Stimulated activated CD4-positive, alpha-beta T cell treated with anti-CD3 and anti-CD28 coated beads, Interleukin-1b, Interleukin-23, amount 100 ng/mL, for 4 hours (primary cell): ENCODE measurements at places on chromosomes 1 and 21.

- DNase-seq, result no peak
These were observed 11.7 kb upstream of the IFNLR1 start for GRCh38 chr1:24198766-24199165.

DNA sequence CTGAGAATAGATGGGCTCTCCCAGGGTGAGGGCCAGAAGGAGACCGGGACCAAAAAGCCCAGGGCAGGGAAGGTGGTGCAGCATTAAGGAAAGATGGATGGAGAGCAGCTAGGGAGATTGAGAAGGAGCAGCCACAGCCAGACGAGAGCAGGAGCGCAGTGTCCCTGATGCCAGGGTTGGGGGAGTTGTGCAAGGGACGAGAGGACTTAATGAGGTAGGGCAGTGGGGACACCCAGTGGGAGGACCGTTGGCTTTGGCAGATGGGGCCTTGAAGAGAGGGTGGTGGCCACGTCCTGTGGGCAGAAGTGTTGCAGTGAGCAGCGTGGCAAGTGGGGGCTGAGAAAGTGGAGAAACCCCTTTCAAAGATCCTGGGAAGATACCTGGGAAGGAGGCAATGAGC lies 38.0 kb upstream of the KDM4A start:
- no peak for DNase-seq

DNA sequence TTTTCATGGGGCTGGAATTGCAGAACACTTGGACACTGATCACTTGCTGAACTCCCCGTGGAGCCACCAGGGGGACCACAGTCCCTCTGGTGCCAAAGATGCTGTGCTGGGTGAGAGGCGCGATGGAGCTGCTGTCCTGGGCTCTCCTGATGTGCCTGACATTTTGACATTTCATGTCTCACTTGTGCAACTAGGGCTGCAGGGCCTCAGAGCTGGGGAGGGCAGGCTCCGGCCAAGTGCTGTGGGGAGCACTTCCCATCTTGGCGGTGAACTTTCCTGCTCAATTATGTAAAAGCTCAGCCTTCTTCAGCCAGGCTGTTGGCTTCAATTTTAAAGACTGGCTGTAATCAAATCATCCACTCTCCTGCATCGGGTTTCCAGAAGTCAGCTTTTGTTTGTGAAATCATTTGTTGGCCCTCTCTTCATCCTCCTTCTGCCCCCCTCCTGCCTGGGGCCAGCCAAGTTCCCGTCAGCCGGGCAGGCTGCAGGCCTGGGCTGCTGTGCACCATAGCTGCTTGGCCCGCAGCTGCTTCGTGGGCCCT lies 36.8 kb downstream of the KCNAB2 start:
- no peak for DNase-seq

DNA sequence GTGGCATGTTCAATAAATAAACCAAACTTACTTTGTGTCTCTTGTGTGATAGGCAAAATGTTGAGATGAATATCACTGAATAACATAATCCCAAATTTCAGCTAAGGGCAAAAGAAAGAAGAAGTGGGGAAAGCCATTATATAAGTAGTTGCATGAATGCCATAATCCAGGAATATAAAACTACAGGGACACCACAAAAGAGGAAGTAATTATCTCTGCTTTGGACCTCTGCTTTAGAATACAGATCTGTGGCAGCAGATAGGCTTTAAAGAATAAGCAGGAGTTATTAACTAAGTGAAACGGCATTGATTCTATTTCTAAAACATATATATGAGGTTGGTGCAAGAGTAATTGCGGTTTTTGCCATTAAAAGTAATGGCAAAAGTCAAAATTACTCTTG lies 288.5 kb upstream of the SNX7 start:
- no peak for DNase-seq

- no peak for DNase-seq
These were observed 9.2 kb downstream of the S100A10 start for GRCh38 chr1:151984313-151984956.

DNA sequence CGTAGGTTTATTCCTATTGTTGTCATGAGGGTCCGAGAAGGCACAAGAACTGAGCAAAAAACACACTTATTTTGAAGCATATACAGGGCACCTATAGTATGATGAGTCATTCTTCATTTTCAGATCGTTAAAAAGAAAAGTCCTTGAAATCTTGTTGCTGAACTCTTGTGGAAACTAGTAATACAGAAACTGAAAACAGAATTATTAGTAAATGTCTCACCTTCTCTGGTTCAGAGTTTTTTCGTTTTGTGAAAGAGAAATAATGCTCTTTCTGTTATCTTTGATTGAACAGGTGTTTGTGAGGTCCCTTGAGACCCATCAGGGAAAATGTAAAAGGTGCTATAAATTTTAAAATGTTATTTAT lies 102.0 kb upstream of the COA6 start:
- no peak for DNase-seq

DNA sequence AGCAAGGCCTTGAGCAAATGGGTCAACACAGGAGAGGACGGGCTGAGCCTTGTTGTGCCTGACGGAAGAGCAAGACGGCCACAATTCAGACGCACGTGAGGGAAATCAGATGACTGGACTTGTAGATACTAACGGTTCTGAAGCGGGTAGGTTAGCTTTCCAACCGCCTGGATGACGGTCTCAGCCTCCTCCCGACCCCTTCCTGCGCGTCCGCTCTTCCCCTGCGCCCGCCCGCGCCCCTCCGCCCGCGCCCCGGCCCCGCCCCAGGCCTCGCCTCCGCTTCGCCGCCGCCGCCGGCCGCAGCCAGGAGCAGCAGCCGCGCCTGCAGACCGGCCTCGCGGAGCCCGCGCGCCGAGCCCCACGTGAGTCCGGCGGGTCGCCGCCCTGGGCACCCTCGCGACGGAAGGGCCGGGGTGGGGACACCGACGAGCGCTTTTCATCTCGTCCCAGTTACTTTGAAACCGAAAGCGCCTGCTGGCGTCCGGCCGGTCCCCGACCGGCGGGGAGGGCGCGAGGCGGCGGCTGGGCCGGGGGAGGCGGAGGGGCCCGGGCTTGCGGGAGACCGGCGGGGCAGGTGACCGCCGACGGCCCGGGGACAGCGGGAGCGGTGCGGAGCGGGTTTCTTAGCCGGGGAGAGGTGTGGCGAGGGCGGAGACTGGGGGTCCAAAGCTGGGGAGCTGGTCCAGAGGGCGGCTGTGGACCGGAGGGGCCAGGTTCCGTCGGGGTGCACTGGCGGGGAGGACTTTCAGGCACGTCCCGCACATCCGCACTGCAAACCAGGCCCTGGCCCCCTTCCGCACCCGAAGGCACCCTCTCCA lies at the start of gene TRAF5:
TRAF5 (plus strand) TSS at position 306 of the 818 bp plus-strand sequence. CDS start 26,407 bp downstream, outside the sequence.
- DNase-seq, result peak; percentile 37

GRCh38 chr21:46025113-46025770 lies 43.7 kb downstream of the COL6A1 start:
- DNase-seq, result no peak

DNA sequence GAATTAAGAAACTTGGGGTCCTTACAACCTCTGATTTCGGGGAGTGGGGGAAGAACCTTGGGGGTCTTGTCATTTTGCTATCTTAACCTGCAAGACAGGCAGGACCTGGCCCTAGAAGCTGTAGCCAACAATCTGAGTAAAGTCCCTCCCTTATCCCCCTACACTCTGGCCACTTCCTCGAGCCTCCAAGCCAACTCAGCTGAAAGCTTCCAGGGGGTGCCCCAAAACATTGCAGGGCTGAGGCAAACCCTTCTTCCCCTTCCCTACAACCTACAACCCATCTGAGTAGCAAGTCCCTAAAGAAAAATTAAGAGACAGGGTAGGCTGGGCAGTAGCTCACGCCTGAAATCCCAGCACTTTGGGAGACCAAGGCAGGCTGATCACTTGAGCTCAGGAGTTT lies 5.0 kb downstream of the CERS2 start:
- DNase-seq, result no peak

DNA sequence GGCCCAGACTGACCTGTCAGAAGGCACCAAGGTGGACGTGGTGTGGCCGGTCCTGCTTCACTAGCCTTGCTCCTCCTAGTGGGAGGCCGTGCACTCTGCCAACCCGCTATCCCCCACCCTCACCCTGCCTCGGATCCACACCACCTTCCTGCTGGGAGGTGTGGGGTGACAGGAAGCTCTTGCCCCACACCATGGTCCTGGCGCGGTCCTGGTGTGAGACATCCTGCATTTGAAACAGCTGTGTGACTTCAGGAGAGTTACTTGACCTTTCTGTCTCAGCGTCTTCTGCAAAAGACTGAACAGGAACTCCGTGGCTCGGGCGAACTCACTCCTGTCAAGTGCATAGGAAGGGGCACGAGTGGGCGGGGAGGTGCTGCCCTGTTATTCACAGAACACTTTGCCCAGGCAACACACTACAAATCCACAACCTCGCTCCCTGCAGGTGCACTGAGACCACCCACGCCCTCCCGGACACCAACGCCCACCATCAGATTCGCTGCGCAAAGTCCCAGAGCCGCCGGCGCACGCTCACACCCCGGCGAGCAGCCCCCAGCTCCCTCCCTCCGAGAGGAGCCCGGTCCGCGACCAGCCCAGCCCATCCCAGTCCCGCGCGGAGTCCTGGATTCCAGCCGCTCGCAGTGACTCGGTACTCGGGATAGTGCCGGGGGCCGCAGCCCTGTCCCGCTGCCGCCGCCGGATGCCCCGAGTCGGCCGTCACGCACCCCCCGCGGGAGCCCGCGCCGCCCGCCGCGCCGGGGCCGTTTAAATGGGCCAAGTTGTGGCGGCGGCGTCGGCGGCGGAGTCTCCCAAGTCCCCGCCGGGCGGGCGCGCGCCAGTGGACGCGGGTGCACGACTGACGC lies at the start of gene SAMD11:
SAMD11 (plus strand) TSS at position 793 of the 860 bp plus-strand sequence. CDS start 509 bp downstream, outside the sequence.
- DNase-seq, result peak; percentile 43

DNA sequence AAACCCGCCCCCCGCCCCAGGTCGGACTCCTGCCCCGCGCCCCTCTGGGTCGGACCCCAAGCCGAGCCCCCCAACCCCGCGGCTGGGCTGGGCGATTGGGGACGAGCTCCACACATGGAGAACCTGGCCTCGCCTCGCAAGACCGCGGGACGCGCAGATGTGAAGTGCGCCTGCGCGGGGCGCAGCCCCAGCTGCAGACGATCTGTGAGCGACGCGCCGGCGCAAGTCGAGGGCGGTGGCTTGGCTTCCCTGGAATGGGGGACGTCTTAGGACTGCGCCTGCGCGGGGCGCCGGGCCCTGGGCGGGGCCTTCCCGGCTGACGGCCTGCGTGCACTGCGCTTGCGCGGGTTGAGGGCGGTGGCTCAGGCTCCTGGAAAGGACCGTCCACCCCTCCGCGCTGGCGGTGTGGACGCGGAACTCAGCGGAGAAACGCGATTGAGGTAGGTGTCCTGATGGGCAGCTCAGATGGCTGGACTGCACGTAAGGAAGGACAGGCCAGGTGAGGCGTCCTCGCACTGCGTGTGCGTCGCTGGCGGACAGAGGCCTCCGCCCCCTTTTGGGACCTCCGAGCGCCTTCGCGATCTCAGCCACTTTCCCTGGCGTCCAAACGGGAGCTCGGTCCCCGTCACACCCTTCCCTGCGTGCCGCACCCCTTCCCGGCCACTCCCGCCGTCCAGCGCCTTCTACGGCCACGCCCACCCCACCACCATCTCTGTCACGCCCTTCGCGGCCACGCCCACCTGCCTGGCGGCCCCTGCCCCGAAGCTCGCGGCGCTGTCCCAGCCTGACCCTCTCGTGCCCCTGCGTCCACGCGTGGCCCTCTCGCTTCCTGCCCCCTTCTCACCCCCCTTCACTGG lies at the start of gene PRMT2:
PRMT2 (plus strand) TSS at position 351 of the 857 bp plus-strand sequence. CDS start 1,278 bp downstream, outside the sequence.
- peak; percentile 98 for DNase-seq

GRCh38 chr1:245067257-245067656 lies 87.5 kb upstream of the KIF26B start:
- DNase-seq, result no peak

- DNase-seq, result no peak
These were observed 55.6 kb downstream of the DDR2 start for GRCh38 chr1:162687870-162688269.

GRCh38 chr1:106055855-106056254 lies 1000.6 kb upstream of the PRMT6 start:
- DNase-seq, result no peak

DNA sequence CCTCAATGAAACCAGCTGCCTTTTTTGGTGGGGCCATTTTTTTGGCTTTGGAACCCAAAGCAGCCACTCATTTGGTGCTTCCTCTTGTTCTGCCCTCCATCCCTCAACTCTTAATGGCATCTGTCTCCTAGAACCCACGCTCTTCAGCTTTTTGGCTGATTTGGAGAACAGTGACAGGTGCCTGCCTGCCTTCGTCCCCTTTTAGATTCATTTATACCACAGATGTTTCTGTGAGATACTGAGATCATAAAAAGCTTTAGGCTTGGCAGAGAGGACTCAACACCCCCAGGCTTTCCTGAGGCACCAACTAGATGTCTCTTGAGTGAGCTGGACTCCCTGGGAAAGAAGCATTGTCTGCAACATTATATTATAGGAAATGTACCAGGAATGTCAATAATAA lies 20.4 kb upstream of the YTHDF2 start:
- DNase-seq, result no peak

- DNase-seq, result no peak
These were observed 14.4 kb downstream of the PPFIA4 start for GRCh38 chr1:203040513-203041275.

DNA sequence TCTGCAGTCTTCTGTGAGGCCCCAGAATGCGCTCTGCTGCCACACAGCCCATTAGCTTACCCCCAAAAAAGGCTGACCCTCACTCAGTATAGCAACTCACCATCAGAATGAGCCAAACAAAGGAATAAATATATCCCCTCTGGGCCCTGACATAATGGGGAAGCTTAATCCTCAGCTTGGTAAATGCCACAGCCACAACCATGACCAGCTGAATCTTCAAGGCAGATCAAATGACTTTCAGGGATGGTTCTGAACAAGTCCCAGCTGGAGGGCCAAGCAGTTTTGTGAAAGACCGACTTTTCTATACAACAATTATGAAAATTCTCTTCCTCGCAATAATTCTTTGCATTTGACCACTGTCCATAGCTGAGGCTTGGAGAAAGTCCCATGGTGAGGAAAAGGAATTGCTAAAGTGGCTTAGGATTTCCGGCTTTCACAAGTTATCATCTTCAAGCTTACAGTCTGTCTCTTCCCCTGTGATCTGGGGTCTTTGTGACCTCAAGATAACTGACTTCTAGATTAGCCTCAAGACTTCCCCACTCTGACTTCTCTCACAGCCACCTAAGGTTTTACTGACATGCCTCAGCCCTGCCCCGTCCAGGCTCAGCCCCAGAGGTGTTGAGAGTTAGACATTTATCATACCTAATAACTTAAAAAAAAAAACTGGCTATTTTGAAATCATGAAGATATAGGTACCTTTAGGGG lies 47.8 kb upstream of the PBX1 start:
- no peak for DNase-seq

GRCh38 chr1:26553942-26554682 lies 24.6 kb downstream of the RPS6KA1 start:
- no peak for DNase-seq

DNA sequence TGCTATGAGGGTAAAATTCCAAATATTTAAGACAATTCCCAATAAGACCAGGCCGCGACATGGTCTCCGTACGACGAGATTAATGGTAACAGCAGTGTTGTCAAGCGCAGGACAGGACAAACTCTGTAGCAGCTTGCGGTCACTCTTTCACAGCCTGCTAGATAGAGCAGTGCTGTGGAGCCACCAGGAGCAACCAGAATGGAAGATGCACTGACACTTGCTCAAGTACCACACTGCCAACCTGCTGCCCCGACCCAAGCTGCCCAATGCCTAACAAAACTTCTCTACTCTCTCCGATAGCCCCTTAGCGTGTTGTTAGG lies 636 bp downstream of the WARS2 start:
- DNase-seq, result no peak
